ENCODE measurements at places on chromosomes 13 and 19.
A peak's percentile ranks its signal among the peaks of the same experiment; 100 is the strongest.

GRCh38 chr19:11203194-11204075, 6.1 kb upstream of the KANK2 start:
- DNase-seq = no peak

DNA sequence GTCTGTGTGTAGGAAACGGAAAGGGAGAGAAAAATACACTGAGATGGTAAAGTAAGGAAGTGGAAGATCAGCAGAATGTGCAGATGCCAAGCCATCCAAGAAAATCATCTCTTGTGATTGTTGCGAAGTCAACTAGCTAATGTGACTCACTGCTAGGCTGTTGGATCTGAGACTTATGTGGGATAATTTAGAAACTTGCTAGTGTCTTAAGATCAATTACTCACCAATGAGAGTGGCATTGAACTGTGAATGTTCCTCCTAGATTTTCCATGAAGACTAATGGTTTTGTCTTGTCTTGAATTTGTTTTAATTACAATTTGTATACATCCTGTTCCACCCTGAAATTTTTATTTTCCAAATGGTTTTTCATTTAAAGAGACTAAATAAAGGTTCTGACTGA, 771.6 kb downstream of the EFNB2 start:
- no peak for DNase-seq

DNA sequence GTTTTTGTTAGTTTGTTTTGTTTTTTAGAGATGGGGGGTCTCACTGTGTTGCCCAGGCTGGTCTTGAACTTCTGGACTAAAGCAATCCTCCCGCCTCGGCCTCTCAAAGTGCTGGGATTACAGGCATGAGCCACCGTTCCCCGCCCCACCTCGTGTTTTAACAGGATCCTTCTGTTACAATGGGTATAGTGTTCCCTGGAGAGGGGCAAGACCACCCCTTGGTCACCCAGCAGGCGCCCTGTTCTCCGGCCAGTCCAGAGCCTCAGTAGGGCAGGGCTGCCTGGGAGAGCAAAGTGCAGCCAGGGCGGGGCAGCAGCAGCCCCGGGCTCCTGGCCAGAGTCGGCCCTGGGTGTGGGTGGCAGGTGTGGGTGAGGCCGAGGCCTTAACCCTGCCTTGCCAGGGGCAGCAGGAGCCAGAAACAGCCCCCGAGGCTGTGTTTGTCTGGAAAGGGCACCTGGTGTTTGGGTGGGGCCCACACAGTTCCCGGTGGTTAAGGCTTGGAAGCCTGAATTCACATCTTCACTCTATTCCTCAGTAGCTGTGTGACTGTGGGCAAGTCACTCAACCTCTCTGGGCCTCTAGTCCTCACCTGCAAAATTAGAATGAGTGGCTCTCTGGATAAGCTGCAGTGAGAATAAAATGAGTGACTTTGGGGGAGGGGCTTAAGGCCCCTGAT, 7.2 kb downstream of the VASP start:
- no peak for DNase-seq

- no peak for DNase-seq
Observed at GRCh38 chr19:10677751-10678150, 23.5 kb upstream of the QTRT1 start.

DNA sequence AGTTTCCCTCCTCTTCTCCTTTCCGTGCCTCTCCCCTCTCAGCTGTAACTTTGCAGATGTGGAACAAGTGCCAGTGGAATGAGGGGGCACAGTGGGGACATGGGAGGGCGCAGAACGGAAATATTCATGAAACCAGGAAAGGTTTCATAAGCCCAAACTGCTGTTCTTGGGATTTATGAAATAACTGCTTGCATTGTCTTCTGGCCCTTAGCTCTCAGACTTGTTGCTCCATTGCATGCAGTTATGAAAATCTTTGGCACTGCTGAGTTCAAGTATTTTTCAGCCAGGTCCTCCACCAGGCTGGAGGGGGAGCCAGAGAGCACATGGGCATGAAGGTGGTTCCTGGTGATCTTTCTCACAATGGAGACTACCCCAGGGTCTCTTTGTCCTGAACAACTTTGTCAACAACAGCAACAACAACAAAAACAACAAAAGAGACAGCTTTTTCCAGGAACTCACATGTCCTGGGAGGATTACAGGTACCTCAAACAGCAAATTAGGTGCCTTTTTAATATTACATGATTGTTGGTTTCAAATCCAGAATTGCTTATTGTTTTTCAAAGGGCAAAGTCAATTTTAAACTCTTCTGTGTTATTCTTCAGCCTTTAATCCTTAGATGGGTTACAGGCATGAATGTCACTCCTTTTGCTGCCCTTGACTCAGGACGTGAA, 1.5 kb downstream of the RGCC start:
- no peak for DNase-seq

GRCh38 chr13:40433001-40433400, 233.4 kb downstream of the FOXO1 start:
- no peak for DNase-seq

GRCh38 chr19:3852614-3853254, 16.1 kb downstream of the ZFR2 start:
- DNase-seq = no peak

GRCh38 chr13:20607015-20607414, 40.1 kb downstream of the IFT88 start:
- DNase-seq = no peak

- DNase-seq = no peak
Observed at GRCh38 chr13:40217675-40218074, 448.8 kb downstream of the FOXO1 start.

DNA sequence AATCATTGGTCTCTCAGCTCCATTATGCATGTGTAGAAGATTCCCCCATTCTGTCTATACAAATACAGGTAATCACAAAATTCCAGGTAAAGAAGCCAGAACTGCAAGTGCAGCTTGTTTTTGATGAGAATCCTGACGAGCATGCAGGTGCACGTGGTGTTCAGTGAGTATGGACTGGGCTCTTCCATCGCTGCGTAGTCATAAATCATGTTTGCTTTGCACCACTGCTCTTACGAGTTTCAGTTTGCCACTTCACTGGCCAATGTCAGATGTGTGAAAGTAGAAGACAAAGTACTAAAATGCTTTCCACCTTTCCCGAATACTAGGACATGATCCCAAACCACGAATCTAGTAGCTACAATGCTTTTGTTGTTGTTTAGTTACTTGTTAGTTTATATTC, 390.7 kb downstream of the LIG4 start:
- DNase-seq = no peak

GRCh38 chr13:113061796-113062425, 43.7 kb upstream of the F7 start:
- no peak for DNase-seq

DNA sequence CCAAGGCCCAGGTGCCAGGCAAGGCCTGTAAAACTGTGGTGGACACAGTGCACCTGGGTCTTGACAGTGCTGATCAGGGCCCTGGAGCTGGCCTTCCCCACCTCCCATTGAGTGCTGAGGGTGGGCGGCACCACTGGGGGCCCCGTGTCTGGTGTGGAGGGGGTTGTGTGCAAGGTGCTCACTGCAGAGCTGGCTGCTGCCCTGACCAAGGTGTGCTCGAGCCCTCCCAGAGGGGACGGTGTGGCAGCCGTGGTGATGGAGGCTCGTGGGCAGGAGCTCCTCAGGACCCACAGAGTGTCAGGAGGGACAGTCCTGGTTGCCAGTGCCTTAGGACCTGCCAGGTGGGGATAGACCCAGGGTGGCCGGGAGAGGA, 23.0 kb downstream of the ATP4B start:
- no peak for DNase-seq

- DNase-seq = no peak
Observed at GRCh38 chr19:34601071-34601470, 75.9 kb downstream of the SCGB2B2 start.

- no peak for DNase-seq
Observed at GRCh38 chr19:1624458-1624857, 19.2 kb upstream of the UQCR11 start.

DNA sequence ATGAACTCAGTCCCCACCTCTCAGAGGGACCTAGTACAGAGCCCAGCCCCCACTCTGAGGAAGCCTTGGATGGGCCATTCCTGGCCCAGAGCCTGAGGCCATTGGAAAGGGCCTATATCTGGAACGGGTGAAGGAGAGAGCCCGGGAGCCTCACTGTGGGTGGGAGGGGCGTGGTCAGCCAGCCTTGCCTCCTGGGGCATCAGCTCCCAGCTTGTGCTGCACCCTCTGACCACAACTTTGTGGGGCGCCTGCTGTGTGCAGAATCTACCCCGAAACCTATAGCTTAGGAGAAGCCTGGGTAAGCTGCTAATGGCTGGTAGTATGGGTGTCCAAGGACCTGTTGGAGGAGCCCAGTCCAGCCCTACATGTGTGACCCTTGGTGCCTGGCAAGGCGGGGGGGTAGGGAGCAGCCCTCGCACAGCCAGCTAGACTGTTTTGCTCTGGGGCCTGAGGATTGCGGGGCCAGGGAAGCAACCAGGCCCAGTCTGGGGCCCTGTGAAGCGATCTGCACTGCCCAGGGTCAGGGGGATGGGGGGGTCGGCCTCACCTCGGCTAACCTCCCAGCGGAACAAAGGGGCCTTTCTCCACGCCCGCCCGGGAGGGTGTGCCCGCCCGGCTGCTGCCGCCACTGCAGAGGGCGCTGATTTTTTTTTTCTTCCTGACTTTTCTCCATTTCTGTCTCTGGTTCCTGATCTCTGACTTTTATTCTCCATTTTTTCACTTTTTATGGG, 42.3 kb downstream of the LYL1 start:
- DNase-seq = no peak

DNA sequence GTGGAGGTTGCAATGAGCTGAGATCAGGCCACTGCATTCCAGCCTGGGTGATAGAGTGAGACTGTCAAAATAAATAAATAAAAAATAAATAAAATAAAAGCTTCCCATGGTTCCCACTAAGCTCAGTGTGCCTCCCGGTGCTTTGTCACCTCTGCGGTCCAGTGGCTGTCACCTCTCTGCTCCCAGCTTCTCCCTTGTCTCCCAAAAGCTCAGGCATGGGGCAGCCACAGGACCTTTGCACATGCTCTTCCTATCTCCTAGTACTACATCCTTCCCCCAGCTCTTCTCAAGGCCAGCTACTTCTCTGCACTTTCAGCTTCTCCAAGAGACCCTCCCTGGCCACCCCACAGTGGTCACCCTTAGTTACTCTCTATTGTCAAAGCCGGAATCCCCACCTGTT, 7.6 kb upstream of the MATK start:
- DNase-seq = no peak

- DNase-seq = peak; percentile 93
Observed at GRCh38 chr19:8423817-8424223, 10.7 kb downstream of the MARCHF2 start.

DNA sequence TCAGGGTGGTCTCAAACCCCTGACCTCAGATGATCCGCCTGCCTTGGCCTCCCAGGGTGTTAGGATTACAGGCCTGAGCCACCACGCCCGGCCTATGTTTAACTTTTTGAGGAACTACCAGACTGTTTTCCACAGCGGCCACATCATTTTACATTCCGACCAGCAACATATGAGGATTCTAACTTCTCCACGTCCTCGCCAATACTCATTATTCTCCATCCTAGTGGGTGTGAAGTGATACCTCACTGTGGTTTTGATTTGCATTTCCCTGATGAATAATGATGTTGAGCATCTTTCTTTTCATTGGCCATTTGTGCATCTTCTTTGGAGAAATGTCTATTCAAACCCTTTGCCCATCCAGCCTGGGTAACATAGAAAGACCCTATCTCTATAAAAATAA, 14.8 kb downstream of the SLC5A5 start:
- DNase-seq = no peak

- DNase-seq = no peak
Observed at GRCh38 chr19:3397266-3398022, 31.1 kb downstream of the NFIC start.

DNA sequence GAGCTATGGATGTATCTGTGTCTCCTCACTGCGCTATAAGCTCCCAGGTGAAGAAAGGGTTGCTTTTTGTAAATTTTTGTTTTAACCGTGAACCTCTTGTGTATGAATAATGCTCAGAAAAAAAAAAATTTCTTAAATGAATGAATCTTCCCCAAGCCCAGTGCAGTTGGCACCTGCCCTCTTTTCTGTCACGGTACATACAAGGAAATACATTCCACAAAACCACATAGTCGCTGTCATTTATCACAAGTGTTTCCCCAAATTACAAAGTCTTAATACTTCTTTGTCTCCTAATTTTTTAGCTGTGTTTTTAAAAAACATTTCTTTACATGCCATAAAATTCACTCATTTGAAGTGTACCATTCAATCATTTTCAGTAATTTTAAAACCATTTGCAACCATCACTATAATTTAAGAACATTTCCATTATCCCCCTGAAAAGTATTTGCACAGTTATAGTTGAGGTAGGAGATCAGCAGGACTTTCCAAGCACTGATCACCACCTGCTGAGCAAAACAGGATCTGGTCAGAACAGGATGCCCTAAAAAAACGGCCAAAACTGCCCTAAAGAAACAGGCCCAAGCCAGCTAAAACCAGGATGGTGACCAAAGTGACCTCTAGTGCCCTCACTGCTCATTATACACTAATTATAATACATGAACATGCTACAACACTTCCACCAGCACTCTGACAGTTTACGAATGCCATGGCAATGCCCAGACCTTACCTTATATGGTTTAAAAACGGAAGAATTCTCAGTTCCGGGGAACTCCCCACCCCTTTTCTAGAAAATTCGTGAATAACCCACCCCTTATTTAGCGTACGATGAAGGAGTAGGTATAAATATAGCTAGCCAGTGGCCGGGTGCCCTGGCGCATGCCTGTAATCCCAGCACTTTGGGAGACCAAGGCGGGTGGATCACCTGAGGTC, 1.3 kb upstream of the TEX30 start:
- no peak for DNase-seq

GRCh38 chr19:19602136-19602712, 16.3 kb downstream of the PBX4 start:
- no peak for DNase-seq

DNA sequence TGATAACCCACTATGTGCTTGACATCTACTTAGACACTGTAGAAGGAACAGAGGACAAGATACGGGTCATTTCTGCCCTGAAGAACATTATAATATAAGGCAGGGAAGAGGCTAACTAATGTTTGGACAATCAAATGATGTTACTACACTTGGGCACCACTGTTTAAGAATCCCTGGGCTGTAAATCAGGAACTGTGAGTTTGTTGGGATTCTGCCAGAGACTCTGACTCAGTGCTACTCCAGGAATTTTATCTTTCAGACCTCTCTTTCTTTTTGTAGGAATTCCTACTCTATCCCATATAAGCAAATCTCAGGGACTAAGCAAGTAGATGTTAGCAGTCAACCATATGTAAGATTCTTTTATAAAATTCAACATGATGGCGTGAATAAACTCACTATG, 3.1 kb upstream of the ZNF471 start:
- no peak for DNase-seq

DNA sequence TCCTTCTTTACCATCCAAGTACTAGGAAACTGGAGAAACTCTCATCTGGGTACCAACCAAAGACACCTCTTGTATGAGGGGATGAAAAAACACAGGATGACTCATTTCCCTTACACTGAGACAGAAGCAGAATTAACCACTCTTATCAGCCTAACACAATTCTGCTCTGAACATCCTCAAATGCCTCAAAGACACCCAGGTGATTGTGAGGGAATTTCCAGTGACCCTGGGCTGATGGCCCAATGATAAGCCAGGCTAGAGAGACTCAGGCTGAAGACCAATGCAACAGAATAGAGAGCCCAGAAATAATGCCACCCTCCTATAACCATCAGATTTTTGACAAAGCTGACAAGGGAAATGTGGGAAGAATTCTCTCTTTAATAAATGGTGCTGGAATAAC, 7.0 kb downstream of the ZNF737 start:
- DNase-seq = no peak
